ENCODE measurements at places on chromosomes 12 and 14.

- no peak for DNase-seq
These were observed 234.0 kb downstream of the SYT1 start for GRCh38 chr12:79098530-79098929.

GRCh38 chr12:125919856-125920470 lies 854.7 kb downstream of the AACS start:
- no peak for DNase-seq

DNA sequence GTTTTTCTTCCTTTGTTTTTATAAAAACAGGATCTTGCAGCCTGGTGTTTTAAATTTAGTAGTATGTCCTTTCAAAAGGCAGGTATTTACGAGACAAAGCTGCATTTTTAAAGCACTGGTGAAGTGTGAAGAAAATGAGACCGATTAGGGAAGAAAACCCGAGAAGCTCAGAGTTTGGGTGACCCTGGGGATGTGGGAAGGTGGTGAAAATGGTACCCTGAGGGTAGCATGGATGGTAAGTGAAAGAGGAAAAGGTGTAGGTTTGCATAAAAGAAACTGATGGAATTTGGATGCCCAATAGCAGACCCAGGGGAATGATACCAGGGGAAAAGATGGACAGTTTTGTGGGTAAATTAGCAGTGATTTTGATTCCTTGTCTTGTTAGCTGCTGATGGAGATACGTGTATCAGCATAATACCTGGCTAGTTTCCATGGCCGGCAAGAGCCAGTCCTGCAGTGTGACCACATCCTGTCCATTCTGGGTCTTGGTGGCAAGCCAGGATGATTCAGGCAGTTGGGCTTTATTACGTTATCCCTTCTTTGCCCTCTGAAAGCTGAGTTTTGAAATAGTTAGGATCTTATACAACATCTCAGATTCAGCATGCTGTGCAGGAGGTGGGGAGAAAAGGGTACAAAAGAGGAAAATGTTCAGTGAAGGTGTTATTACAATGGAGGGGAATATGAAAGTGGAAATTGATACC lies 8.9 kb downstream of the BICD1 start:
- no peak for DNase-seq

GRCh38 chr12:56037161-56037560 lies 4.6 kb upstream of the RPS26 start:
- no peak for DNase-seq

- no peak for DNase-seq
These were observed 85.3 kb downstream of the PRIMA1 start for GRCh38 chr14:93702946-93703345.

DNA sequence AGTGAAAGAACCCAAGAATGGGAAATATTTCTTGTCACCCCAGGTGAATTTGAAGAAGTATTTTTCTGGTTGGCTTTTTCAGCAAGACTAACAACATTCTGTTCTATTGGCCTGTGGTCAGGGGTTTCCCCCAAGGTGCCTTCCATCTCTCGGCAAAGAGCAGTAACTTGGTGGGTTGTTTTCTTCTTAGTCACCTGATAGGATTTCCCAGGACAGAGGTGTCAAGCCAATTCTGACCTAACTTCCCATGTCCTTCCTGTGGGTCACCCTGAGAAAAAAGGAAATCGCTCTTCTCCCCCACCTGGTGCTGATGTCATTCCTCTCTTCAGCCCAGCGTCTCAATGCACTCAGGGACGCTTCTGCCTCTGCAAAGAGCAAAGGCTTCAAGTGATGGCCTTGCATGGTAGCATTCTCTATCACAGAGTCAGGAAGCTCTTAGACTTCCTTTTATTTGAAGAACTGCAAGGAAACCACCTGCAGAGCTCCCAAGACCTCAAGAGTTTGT lies 16.1 kb upstream of the IFNG start:
- DNase-seq, result no peak

- no peak for DNase-seq
These were observed 11.9 kb downstream of the JAG2 start for GRCh38 chr14:105156414-105157375.

GRCh38 chr12:118330421-118331018 lies 42.2 kb downstream of the TAOK3 start:
- peak; percentile 12 for DNase-seq

GRCh38 chr14:84937449-84937848 lies 592.5 kb upstream of the FLRT2 start:
- no peak for DNase-seq

DNA sequence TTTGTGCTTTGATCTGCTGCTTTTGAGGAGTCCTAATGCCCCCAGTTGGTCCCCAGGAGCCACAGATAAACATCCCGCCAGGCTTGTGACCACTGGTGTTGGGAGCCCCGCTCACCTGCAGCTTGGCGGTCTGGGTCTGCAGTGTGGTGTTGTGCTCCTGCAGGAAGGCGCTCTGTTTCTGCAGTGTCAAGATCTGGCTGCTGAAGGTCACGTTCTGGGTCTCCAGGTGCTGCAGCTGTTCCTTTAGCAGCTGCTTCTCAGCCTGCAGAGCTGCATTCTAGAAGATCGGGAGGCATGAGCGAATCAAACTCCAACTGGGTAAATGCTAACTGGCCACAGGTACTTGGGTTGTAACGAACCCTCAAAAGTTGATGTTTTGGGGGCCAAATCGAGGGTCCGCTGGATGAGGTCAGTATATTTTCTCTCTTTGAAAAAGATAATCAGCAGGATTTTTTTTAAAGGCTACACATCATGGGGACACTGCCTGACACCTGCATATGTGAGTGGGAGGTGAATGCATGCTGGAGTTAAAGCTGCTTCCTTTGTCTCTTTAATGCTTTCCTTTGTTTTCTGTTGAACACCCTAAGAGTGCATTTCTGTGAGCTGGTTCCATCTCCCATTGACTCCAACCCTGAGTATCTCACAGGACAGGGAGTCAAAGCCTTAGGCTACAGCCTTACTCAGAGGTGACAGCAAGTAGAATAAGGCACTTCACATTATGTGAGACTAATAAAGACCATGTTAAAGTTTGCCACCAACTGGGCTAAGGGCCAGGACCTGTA lies 61.3 kb upstream of the GPR68 start:
- no peak for DNase-seq

DNA sequence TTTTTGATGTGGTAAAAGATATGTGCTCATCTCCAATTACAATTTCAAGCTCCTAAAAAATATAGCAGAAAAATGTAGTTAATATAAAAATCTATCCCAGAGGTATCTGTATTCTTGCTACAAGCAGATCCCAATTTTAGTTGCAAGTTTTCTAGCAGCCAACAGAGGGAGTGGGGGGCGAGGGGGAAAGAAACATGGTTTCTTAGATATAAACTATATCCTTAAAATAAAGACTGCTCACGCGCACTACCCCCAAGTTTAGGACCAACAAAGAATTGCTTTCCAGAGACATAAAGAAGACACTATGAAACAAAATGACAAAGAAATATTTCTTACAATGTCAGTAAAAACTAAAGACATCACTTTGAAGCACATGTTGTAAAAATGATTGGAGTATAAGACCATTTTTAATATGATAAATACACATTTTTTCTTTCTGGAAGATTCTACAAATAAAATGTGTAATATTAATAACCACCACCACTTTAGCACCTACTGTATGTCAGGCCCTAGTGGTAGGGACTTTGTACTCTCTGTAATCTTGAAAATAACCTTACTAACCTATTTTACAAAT lies 5.4 kb downstream of the MAGOHB start:
- DNase-seq, result peak; percentile 20

- DNase-seq, result no peak
These were observed 26.4 kb upstream of the NOS1 start for GRCh38 chr12:117387832-117388231.

Data from HEK293T (cell line).